ENCODE measurements at places on chromosomes 12 and 14.

DNA sequence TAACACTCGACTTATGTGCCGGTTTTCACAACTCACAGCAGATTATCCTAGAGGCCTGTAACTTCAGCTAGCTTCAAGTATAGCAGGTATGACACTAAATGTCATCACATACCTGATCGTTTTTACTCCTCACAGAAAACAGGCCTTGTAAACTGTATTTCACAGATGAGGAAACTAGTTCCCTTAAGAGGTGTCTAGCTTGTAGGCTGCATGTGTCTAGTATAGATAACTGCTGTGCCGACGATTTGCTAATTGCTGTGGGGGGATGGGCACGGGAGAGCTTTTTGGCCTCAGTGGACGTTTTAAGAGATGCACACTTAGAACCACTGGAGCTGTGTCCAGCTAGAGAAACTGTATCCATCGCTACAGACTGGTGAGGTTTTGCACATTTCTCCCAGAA, 78.8 kb downstream of the PAPOLA start:
- DNase-seq: no peak

GRCh38 chr12:29032446-29032845, 116.6 kb upstream of the FAR2 start:
- no peak for DNase-seq

- DNase-seq: peak; percentile 4
Measured at GRCh38 chr14:76872796-76873432, 46.7 kb downstream of the LRRC74A start.

DNA sequence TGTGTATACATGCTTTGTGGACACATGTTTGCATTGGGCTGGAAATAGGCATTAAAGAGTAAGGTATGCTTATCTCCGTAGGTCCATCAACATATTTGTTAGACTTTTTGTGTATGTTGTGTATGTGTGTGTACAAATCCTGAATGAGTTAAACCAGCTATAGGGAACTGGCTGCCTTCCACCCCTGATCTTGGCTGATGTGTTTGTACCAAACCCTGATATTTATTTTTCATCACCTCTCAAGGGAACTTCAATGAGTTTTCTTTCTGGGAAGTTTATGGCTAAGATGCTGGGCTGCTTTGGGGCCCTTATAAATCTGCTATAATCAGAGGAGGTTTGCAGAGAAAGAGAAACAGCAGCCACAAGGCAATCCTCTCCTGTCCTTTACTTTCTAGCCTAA, 37.1 kb upstream of the CISTR start:
- DNase-seq: no peak

DNA sequence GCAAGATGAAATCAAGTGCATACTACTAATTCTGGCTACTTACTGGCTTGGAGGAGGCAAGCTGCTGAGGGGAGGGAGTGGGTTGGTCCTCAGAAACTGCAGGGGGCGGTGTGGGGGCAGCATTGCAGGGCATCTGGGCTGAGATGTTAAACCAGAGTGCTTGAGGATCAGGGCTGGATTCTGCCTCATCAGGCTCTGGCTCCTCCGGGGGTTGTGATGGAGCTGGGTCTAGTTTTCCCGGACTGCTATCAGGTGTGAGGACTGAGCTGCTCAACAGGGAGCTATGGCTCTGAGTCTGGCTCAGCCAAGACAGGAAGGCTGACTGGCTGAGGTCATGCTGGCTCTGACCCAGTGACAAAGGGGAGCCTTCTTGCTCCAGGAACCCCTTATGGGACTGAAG, 28.6 kb downstream of the BAZ2A start:
- DNase-seq: no peak

DNA sequence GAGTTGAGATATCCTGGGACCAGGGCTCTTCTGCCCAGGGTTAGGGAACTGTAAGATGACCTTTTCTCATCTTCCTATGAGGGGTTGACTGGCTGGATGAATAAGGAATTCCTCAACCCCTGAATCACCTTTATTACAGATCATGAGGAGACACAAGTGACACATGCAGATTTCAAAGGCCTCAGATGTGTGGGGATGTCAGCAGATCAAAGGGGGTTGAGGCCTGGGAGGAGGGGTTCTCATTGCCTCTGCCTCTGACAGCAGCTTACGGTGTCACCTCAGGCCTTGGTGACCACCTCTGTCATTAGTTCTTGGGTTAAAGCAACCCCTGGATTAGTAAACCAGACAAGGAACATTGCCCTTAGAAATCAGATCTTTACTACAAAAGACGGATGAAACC, 2.1 kb upstream of the KRT72 start:
- no peak for DNase-seq

DNA sequence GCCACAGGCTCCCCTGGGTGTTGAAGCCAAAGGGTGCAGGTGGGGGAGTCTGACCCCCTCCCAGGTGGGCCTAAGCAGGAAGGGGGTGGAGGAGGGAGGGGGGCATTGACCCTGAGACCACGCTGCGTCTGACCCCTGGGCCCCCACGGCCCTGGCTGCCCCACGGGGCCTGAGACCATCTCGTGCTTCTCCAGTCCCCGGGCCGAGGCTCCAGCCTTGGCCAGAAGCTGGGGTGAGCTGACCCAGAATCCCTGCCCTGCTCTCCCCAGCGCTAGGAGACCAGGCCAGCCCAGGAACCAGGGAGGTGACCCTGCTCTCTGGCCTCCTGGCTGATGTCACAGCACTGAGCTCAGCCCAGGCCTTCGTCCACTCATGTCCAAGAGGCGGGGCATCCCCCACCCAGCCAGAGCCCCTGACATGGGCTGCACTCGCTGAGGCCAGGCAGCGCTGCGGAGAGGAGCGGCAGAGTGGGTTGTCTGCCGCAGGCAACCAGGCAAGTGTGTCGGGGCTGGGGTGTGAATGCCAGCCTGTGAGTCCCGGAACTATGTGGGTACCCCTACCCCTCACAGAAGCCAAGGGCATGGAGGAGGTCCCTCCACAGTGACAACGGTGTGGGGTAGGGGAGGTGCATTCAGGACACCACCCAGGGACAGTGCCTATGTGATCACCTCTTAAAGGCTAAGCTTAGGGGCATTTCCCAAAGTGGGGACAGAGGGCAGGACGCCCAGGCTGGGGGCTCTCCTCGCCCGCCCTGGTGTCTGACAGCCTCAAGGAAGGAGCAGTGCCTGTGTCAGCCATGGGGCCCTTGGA, 6.3 kb downstream of the TRMT61A start:
- DNase-seq: no peak

- DNase-seq: no peak
Measured at GRCh38 chr12:12521044-12521485, 41.6 kb downstream of the DUSP16 start.

- DNase-seq: no peak
Measured at GRCh38 chr12:106739815-106740530, 34.5 kb upstream of the RIC8B start.

DNA sequence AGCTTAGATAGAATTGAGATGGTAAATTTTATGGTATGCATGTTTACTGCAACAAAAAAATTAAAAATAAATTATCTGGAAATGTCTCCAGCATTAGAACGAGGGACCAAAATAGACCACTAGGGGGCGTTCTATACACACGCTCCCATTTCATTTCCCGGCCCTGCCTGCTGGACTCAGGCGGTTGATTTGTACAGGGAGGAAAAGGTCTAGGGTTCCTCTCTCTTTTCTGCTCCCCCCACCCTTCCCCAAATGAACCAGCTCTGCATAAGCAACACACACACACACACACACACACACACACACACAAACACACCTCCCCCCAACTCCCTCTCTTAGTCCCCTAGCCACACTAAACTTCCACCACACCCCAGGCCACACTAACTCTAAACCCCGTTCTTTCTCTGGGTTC, 7.8 kb upstream of the DTX1 start:
- peak; percentile 32 for DNase-seq

- DNase-seq: no peak
Measured at GRCh38 chr14:42517806-42518500, 911.3 kb downstream of the LRFN5 start.

DNA sequence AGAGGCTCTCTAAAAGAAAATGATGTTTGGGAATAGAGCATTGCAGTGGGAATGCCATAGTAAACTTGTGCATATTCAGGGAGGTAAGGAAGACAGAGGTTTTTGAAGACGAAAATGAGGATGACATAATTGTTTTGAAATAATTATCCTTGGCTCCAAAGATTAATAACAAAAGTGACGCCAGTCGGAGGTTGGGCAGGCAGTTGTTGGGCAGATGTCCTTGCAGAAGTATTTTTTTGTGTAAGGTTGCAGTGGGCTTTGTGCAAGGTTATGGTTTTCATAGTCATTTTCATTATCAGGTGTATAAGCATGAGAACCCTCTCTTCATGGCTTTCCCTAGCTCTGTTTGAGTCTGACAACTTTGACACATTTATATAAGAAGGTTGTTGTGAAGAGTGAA, 35.3 kb downstream of the METAP2 start:
- DNase-seq: no peak

- DNase-seq: no peak
Measured at GRCh38 chr14:84029246-84029645, 1500.7 kb upstream of the FLRT2 start.

- no peak for DNase-seq
Measured at GRCh38 chr12:1807087-1807860, 13.1 kb upstream of the LRTM2 start.

GRCh38 chr14:104786726-104787675, 8.5 kb downstream of the AKT1 start:
- DNase-seq: no peak

DNA sequence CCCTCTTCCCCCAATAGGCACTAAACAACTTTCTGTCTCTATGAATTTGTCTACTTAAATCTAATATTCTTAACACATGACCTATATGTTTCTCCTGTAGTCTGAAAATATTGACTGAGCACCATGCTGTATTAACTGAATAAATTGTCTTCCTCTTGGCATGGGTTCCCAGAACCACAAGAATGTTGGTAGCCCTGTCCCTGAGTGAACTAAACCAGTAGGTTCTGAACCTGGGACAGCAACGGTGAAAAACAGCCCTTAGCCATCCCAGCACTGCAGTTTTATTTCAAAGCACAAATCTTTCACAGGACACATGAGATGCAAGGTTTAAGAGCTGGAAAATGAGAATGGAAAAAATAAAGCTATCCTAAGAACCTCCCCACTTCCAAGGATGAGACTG, 20.4 kb upstream of the HSP90B1 start:
- no peak for DNase-seq

GRCh38 chr14:83712418-83713129, 1817.4 kb upstream of the FLRT2 start:
- DNase-seq: no peak

DNA sequence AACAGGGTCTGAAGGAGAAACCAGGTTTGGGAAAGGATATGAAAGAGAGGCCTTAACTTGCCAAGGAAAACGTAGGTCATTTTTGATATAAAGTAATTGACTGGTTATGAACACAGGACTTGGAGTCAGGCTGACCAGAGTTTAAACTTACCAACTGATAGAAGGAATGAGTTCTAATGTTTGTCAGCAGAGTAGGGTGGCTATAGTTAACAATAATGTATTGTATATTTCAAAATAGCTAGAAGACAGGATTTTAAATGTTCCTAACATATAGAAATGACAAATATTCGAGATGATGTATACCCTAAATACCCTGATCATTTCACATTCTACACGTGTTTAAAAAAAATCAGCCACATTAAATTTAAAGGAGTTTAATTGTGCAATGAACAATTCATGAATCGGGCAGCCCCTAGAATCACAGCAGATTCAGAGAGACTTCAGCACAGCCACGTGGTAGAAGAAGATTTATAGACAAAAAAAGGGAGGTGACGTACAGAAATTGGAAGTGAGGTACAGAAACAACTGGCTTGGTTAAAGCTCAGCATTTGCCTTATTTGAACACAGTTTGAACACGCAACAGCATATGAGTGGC, 52.5 kb upstream of the PLEKHG7 start:
- no peak for DNase-seq

- DNase-seq: peak; percentile 47
Measured at GRCh38 chr12:114430306-114430705, 24.4 kb upstream of the TBX5 start.

- no peak for DNase-seq
Measured at GRCh38 chr12:7499636-7500035, 3.9 kb downstream of the CD163 start.

- no peak for DNase-seq
Measured at GRCh38 chr12:101795786-101796185, 35.0 kb downstream of the GNPTAB start.

DNA sequence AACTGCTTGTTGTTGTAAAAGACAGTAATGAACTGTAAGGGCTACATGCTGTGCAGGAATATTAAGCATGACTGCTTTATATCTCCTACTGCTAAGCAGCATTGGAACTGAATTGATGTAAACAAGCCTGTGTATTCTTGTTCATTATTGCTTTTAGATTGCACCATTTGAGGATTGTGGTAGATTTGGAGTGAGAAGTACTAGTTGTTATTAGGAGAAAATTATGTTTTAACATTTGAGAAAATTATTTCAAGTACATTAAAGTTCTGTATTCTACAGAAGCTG, 212.7 kb downstream of the ERC1 start:
- DNase-seq: no peak

- no peak for DNase-seq
Measured at GRCh38 chr14:23114120-23114458, 5.0 kb downstream of the CEBPE start.

DNA sequence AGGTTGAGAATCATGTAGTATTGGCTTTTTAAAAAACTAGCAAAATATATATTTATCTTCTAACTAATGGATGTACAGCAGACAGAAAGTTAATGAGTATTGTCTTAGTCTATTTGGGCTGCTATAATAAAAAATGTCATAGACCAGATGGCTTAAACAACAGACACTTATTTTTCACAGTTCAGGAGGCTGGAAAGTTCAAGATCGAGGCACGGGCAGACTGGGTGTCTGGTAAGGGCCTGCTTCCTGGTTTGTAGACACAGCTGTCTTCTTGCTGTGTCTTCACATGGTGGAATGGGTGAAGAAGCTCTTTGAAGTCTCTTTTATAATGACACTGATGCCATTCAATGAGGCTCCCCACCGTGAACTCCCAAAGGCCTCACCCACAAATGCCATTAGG, 70.1 kb upstream of the KRR1 start:
- DNase-seq: no peak

DNA sequence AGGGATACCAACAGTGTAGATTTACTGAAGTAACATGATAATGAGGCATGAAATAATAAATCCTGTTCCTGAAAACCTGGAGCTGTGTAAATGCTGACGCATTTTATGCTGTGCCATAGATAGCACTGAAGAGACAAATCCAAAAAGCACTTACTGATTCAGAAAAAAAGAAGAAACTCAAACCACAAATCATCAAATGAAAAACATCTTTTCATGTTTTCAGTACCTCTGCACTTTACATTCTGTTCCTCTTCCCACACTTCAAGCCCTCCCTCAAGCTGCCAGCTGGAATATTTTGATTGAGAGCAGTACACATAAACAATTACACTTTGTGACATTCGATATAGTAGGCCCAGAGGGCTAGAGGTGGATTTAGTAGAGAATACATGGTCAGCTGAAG, 362.3 kb downstream of the NAV3 start:
- DNase-seq: no peak

GRCh38 chr12:58966939-58967338, 46.6 kb upstream of the LRIG3 start:
- no peak for DNase-seq

- DNase-seq: no peak
Measured at GRCh38 chr12:106631150-106631549, 48.3 kb downstream of the RFX4 start.

All from HS-5 (cell line).